Ecto neural progenitor cell (in vitro differentiated cells): ENCODE measurements at places on chromosomes 11 and 22.

GRCh38 chr11:117316197-117316961 lies at the start of gene BACE1:
BACE1 (minus strand) TSS chr11:117316256; CDS start chr11:117315795, 461 bp downstream.
- DNase-seq, result peak; percentile 92

GRCh38 chr11:42036201-42036600 lies 576.7 kb upstream of the LRRC4C start:
- no peak for DNase-seq

GRCh38 chr11:85827748-85828639 lies 17.1 kb upstream of the SYTL2 start:
- DNase-seq, result no peak

DNA sequence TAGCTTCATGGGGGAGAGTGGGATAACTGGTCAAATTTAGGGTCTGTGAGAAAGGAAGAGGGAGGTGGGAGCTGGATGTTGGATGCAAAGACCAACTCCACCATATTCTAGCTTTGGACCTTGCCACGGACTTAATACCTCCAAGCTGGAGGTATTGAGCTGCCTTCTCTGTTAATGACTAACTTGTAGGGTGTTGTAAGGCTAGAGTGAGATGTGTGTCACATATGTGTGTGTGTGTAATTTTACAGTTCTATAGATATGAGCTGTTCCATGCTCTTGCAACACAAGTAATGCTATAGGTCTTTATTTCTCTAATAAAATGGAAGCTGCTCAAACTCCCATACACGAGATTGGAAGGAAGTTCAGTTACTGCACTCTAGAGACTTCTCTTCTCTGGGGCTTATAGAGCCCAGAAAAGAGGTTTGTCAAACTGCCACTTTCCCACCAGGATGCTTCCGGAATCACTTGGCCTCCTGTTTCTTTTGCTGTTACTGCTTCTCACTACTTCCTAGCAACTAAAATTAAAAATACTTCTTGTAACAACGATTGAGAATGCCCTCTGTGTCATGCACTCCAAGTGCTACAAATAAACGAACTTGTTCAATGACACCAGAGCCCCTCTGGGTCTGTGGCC lies 16.0 kb upstream of the FJX1 start:
- no peak for DNase-seq

DNA sequence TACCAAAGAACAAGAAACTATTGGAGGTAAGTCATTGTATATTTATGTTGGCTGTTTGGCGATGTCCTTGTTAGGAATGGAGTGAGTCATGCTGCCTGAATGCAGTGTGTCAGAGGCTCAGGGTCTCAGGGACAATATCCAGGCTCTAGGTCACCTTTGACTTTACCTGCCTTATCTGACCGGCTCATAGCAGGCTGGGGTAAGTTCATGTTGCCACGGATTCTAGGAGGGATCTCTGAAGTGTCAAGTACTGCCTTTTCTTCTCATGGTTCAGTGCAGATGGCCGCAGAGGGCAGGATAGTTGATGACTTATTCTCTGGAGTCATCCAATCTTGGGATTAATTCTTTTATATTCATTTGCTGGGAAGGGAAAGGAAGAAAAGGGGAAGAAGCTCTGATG lies 53.2 kb downstream of the SPON1 start:
- DNase-seq, result no peak

GRCh38 chr11:64085906-64086257 lies 50.2 kb downstream of the FLRT1 start:
- DNase-seq, result no peak

DNA sequence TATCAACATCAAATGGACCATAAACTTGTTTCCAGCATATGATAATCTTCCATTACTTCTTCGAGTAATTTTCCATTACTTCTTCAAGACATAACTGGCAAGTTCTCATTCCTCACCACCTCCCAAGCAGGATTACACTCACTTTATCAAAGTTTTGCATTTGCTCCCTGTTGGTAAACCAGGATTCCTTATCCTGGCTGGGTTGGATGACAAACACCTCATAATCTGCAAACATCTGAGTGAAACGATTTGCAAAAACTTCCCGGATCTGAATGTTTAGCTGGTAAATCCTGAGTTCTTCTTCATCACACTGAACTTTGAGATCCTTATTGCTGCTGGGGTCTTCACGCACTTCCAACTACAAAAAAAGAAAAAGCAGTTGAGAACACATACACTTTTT lies 86.4 kb downstream of the DENND5A start:
- DNase-seq, result no peak

GRCh38 chr11:3163241-3163981 lies 1.7 kb downstream of the OSBPL5 start:
- no peak for DNase-seq

DNA sequence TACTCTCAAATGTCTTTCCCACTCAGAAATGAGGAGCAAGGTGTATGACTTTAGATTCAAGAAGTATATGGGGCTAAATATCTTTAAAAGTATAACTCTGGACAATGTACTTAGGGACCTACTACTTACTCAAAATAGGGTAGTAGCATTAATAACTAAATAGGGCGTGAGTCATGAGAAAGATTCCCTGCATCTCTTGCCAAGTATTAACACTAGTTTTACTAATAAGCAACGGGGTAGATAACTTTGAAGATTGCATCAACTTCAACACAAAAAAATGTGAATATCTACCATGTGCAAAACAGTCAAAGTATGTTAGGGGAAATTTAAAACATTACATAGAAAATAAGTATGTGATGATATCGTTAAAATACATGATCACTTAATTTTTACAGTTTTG lies 99.6 kb downstream of the PGR start:
- DNase-seq, result no peak
